ENCODE measurements at places on chromosomes 7 and 10. TPM values are rescaled to one million over a fixed set of nuclear protein-coding genes. Genes with fewer than 3 reads are reported as not detected.

The LIPK gene
- polyA plus RNA-seq = not detected

The DNAJB12 gene
- polyA plus RNA-seq = 22.1 TPM

The CRHR2 gene
- polyA plus RNA-seq = 0.34 TPM

The PPP1R3C gene
- 111 TPM for polyA plus RNA-seq

The PNLIPRP3 gene
- polyA plus RNA-seq = not detected

The ZNF804B gene
- not detected for polyA plus RNA-seq

The RBM20 gene
- polyA plus RNA-seq = 11.7 TPM

The CARD11 gene
- polyA plus RNA-seq = 0.08 TPM

DNA sequence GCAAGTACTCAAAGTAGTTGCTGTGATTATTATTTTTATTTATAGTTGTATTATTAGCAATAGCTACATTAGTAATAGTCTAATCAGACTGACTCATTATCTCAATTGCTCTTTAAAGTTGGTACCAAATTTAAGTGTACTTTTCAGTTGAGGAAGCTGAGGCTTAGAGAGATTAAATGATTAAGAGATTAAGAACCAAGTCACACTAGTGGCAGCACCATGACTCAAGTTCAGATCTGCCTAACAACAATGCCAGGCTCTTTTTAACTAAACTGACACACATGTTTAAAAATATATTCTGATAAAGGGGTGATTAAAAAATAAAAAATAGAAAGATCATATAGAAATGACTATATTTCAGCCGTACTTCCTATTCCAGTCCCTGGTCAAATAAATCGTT lies 42.0 kb downstream of the FZD1 start:
- DNase-seq = no peak
- no peaks in the 10 kb centered on the region for H3K27me3 ChIP-seq
- H3K4me1 ChIP-seq = no peaks in the 10 kb centered on the region
- no peak overlapping the region for H3K27ac ChIP-seq

- no peaks in the 10 kb centered on the region for H3K4me1 ChIP-seq
- no peaks in the 10 kb centered on the region for H3K27me3 ChIP-seq
- H3K27ac ChIP-seq = no peak overlapping the region
- H3K36me3 ChIP-seq = peaks cover 3% of the 10 kb centered on the region
- no peak overlapping the region for H3K4me3 ChIP-seq
These were observed 5.2 kb downstream of the PILRB start for GRCh38 chr7:100363098-100363497.

GRCh38 chr10:26334232-26334931 lies 103.8 kb upstream of the APBB1IP start:
- no peak overlapping the region for H3K4me3 ChIP-seq
- no peak overlapping the region for H3K27ac ChIP-seq
- no peaks in the 10 kb centered on the region for H3K27me3 ChIP-seq
- no peaks in the 10 kb centered on the region for H3K4me1 ChIP-seq
- H3K36me3 ChIP-seq = no peaks in the 10 kb centered on the region

DNA sequence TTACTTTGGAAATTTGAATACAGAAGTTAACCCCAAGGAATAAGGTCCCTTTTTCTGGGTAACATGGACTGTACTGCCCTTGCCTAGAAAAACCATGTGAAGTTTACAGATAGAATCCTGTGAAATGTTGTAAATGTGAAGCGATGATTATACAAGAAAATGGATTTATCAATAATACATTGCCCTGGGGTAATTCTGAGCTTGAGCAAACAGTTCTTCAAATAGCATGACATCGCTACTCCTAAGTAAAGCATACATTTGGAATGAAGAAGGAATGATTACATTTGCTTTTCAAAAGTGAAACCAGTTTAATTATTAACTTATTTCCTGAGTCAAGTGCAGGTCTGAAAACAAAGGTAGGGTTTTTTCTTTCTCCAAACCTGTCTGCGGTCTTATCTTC lies 43.3 kb upstream of the FZD8 start:
- DNase-seq = no peak
- no peak overlapping the region for H3K27ac ChIP-seq
- no peak overlapping the region for H3K4me3 ChIP-seq
- no peaks in the 10 kb centered on the region for H3K36me3 ChIP-seq
- H3K4me1 ChIP-seq = no peaks in the 10 kb centered on the region

DNA sequence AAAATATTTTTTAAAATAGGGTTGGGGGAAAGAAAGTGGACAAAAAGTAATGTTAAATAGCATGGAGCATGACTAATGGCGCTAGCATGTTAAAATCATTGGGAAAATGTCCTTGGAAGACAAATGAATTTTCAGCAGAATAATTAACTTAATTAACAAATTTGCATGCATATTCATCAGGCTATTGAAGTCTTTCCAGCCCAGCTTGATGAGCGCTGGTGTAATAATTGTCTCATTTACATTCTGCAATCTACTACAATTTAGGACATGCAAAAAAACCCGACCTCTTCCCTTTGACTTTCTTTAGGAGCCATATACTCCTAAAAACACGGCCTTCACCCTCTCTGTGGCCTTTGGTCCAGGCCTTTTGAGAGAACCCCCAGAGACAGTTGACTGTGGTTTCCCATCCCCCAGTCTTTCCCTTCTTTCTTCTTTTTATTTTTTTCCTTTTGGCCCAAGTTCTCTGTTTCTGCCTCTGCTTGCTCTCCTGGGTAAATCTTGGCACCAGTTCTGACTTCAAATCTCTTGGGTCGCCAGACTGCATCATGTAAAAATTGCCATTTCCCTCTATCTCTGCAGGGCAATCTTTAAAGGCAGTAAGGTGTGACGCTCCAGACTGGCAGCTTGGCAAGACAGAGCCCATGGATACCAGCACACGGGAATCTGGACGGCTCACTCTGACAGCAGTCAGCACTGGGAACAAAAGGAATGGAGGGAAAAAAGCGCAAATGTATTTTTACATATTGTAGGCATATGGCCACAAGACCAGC lies 105.5 kb downstream of the NEUROD6 start:
- H3K27me3 ChIP-seq = no peaks in the 10 kb centered on the region
- no peak overlapping the region for H3K4me3 ChIP-seq
- H3K36me3 ChIP-seq = no peaks in the 10 kb centered on the region
- no peak for DNase-seq

- H3K27ac ChIP-seq = no peak overlapping the region
- no peaks in the 10 kb centered on the region for H3K27me3 ChIP-seq
- no peak overlapping the region for H3K4me3 ChIP-seq
These were observed 18.1 kb upstream of the SORBS1 start for GRCh38 chr10:95579292-95579691.

Data from psoas muscle (tissue), 8 donors.